Activated CD4-positive, alpha-beta T cell treated with anti-CD3 and anti-CD28 coated beads for 48 hours (primary cell): ENCODE measurements at places on chromosomes 2 and 18.
A peak's percentile ranks its signal among the peaks of the same experiment; 100 is the strongest.

GRCh38 chr2:172908275-172908674, 167.4 kb upstream of the MAP3K20 start:
- DNase-seq: no peak

- no peak for DNase-seq
Observed at GRCh38 chr18:703213-703967, 9.0 kb downstream of the ENOSF1 start.

DNA sequence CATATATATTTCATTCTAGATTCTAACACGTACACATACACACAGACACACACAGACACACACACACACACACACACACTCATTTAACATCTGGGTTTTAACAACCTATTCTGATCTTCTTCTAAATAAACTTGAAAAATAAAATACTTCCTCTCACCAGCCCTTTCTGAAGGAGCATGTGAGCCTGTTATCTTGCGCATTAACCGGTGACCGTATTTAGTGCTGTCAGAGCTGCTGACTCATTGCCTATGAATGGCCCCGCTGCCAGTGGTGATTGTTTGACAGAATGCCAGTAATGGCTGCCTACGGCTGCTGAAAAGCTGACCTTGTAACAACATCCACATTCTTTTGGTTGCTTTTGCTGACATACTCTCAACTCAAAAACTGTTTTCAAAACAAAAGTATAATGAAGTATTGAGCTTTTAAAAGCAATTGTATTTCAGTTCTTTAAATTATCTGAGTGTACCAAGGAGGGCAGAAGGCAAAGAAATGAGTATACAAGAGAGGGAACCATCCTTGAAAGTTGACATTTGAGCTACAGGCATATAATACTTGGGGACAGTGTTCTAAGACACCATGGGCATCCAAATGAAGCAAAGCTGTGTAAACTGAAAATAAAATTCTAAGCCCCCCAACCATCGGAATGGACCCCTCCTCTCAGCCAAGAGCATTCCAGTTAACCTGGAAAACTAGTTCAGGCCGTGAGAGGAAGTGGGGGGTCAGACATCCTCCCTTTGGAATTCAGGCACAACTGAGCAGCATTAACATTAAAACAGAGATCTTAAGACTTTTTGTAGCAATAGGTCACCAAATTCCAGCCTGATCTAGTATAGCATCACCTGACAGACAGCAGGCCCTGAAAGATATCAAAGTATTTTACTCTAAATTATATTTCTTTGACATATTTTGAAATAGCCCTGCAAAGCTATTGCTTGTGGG, 50.2 kb upstream of the DTNA start:
- DNase-seq: peak; percentile 8

DNA sequence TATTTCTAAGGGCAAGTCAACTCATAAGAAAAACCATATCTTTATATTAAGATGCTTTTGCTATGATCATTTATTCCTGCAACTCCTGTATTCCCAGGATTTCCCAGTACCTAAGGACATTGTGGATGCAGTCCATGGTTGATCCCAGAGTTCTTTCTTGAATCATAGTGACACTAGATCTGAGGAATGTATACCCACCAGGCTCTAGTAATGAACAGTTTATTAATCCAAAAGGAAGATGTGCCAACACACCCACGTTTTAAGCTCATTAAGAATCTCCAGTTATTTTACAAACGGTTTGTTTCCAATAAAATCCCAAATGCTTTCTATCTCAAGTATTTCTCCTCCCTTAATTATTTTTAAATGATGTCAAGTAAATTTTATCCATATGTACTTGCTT, 210.8 kb upstream of the ZEB2 start:
- no peak for DNase-seq

- no peak for DNase-seq
Observed at GRCh38 chr2:179751163-179751809, 110.1 kb downstream of the ZNF385B start.

DNA sequence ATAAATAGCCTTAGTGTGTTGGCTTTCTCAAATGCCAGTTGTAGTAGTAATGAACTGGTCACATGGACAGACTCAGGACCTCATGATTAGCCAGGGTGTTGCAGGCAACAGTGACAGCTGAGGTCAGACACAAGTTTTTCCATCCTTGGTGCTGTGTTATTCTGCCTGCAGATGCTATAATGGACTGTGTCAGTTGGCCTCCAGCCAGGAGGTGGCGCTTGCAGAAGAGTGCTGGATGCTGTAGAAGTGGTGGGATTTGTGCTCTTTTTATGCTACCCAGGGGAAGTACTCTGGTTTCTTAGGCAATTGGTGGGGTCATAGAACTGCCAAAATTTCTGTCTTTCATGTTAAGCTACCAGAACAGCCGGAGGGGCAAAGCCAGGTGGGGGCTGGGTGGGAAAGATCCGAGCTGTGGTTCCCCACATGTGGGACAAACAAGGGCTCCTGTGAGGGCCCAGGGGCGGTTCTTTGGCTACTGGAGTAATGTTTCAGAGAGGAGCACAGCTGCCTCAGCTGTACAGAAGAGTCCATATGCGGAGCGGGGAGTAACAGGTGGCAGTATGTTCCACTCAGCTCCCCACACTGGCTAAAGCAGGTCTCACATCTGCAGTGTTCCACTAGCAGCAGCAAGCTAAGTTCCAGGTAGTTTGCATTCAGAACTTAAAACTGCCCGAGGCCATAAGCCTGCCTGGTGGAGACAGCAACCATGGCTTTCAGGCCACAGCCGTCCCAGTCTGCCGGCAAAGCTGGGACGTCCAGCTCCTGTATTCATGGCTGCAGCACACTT, 104.4 kb downstream of the GULP1 start:
- no peak for DNase-seq

DNA sequence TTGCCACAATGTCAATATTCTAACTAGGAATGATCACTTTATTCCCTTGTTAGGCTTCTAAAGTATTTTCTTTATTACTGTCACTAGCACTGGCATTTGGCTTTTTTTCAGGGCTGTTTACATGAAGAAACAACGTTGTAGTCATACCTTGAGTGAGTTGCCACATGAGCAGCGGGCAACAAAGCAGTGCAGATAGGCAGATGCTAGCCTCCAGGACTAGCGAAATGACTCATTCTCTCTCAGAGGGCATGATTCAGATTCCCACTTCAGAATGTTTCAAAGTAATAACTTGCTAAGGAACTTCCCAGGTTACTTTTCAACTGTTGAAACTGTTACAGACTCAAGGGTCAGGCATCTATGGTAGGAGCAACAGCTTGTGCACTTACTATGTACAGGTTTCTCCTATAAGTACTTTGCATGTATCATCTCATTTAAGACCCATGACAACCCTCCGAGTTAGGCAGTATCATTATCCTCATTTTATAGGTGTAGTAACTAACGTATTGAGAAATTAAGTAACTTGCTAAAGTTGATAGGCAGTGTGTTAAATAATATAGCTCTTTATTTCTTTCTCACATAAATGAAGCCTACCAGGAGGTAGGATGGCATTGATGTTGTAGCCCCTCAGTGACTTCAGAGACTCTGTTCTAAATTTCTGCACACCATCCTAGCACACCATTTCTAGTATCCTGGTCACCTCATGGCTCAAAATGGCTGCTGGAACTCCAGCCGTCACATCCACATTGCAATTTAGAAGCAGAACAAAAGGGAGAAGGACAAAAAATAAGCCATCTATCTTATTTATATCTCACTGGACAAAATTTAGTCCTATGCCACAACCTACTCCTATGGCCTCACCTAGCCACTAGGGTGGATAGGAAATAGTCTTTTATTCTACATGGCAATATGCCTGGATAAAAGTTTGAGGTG, 83.3 kb downstream of the ICOS start:
- peak; percentile 79 for DNase-seq

DNA sequence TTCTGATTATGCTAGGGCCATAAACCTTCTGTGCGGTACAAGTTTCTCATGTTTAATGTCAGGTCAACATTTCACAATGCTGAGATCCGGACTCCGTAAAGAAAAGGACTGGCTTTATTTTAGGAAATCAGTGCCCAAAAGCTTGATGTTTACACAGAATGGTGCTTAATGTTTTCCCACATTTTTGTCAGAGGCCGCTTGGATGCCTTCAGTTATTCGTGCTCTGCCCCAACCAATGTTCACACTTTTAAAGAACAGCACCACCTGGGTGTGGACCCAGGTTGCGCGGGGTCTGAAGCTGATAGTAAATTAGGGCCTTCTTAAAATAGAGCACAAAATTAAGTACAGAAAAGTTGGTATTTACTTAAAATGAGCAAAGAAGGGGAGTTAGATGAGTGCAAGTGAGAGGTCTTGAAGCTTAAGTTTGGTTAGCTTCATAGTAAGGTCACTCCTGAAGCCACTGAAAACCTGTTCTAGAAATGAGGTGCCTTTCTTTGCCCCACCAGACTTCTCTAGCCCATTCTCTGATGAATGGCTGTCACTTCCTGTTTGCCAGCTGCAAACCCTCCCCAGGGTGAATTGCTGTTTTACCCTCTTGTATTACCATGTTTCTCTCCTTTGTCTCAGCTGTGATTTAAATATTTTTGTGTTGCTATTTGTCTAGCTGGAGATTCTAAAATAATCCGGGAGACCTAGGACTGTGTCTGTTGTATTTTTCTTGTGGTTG, 20.5 kb downstream of the SLC3A1 start:
- DNase-seq: peak; percentile 20
